ENCODE measurements at places on chromosomes 16 and 17. TPM values are rescaled to one million over a fixed set of nuclear protein-coding genes. Genes with fewer than 3 reads are reported as not detected.

The KRT20 gene
- 0.25 TPM for total RNA-seq

The PIK3R6 gene
- total RNA-seq: not detected

The SP6 gene
- total RNA-seq: 7.7 TPM

The NECAB2 gene
- total RNA-seq: 2.6 TPM

The APOBR gene
- 0.13 TPM for total RNA-seq

The FAM20A gene
- not detected for total RNA-seq

The NLGN2 gene
- 17.5 TPM for total RNA-seq

The PERCC1 gene
- total RNA-seq: not detected

The GPR139 gene
- total RNA-seq: not detected

The SECTM1 gene
- total RNA-seq: 2.1 TPM

The RAP1GAP2 gene
- total RNA-seq: 30.8 TPM

The GPR142 gene
- total RNA-seq: not detected

The CRYM gene
- total RNA-seq: 1.7 TPM

The WDR81 gene
- total RNA-seq: 30.5 TPM

The KRTAP1-5 gene
- total RNA-seq: not detected

The ACOX1 gene
- total RNA-seq: 16.6 TPM

The KRTAP2-1 gene
- total RNA-seq: not detected

The SLC43A2 gene
- total RNA-seq: 5.7 TPM

The TMEM98 gene
- 48.6 TPM for total RNA-seq

The ZNF598 gene
- total RNA-seq: 61.2 TPM

The TMEM231 gene
- total RNA-seq: 9.6 TPM

The KRT40 gene
- total RNA-seq: not detected
